D721Med (cell line): ENCODE measurements at places on chromosomes 5 and 9.

DNA sequence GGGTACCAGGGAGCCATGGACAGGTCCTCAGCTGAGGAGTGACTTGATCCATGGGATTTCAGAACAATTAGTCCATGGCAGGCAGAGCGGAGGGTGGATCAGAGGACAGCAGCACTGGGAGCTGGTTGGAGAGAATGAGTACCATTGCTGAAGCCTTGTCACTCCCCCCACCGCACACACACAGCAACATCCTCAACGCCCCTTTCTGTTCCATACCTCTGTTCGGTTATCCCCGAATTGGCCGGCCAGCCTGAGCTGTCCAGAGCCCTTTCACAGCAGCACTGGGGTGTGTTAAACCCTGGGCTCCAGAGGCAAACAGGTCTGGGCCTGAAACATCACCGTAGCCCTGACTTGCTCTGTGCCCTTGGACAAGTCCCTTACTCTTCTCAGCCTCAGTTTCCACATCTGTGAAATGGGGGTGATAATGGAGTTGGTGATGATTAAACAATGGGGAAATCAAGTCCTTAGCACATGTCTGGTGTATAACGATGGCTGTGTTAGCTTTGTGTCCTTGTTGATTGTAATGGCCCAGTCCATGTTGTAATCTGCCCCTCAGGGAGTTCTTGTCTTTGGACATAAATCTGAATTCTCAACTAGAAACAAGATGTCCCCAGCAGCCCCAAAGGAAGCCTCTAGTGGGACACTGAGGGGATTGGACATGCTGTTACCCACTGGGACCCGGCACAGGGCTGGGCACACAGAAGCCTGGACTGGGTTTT lies 16.9 kb downstream of the GSN start:
- DNase-seq = no peak

DNA sequence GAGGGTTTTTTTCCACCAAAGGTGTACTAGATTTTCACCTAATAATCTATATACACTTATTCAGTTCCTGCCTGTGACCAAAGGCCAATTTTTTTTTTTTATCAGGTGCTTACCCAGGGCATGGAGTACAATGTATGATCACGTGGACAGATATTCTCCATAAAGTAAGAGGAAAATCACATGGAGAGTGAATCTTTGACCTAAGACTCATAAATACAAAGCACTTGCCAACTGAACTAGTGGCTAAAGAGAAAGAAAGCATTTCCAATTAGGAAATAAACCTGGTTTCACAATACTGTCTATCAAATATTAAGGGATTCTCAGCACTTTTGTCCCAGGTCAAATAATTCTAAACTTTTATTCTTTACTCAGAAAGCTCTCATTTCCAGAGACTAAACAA lies 33.0 kb upstream of the CEP120 start:
- no peak for DNase-seq

- DNase-seq = no peak
Observed at GRCh38 chr9:131103535-131103934, 7.2 kb downstream of the AIF1L start.

DNA sequence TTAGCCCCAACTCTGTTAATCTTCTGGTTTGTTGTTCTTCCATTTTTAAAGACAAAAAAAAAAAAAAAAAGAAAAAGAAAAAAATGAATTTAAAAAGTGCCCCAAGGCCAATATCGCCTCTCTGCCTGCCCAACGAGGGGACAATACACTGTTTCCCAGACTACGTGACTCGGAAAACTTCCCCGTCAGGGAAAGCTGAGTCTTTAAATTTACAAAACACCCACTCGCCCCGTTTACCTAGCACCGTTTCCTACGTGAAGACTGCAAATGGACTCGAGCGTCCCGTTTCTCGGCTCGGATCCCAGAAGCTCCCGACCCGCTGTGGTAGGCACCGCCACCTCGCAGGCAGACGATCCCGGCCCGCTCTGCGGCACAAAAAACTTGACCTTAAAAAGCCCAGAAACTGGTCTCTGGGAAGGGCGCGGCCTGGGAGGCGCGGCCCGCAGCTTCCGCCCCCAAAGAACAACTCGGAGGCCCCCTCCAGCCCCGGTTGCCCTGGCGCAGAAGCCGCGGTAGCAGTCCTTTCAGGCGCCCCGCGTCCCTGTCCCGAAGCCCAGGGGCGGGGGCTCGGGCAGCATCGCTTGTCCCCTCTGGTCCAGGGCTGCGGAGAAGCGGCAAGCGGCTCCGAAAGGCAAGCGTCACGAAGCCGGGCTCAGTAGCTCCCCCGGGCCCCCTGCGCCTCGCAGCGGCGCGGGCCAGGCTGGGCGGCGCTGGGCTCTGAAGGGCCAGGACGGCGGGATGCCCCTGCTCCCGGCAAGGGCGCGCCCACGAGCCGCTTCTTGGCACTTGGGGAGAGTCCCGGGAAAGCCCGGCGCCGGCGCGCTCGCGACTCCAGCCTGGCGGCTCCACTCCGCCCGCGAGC lies at the start of gene GCNT4:
Gene GCNT4, minus strand, starts transcription at position 367 of the 862 bp plus-strand sequence. CDS start 22,521 bp downstream, outside the sequence.
- DNase-seq = no peak

DNA sequence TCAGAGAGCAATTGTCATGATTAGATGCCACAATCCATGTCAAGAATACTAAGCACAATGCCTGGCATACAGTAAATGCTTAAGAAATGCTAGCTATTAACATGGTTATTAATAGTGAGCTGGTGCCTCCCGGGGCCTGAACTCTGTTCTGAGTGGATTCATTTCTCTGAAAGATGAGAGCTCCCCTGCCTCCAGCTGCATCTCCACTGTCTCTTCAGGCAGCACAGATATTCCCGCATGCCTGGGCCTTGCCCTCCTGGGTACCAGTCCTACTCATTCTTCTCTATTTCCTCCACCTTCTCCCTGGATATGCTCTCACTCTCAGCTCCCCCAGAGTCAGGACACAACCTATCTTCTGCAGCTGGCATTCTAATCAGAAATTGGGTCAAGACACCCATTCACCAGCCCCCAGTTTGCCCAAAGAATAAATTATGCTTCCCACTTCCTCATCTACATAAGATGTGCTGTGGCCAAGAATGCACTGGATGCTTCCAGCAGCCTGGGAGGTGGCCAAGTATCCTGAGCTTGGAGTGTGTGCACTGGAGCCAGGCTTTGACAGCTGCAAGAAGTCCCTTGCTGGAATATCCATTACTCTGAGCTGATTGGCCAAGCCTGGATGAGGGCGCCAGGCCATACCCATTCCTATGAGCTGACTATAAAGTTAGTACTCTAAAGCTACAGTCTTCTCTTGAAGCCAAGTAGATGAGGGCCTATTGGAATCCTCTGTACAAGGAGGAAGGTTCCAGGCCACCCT lies 669.0 kb downstream of the ACTL7B start:
- DNase-seq = no peak

DNA sequence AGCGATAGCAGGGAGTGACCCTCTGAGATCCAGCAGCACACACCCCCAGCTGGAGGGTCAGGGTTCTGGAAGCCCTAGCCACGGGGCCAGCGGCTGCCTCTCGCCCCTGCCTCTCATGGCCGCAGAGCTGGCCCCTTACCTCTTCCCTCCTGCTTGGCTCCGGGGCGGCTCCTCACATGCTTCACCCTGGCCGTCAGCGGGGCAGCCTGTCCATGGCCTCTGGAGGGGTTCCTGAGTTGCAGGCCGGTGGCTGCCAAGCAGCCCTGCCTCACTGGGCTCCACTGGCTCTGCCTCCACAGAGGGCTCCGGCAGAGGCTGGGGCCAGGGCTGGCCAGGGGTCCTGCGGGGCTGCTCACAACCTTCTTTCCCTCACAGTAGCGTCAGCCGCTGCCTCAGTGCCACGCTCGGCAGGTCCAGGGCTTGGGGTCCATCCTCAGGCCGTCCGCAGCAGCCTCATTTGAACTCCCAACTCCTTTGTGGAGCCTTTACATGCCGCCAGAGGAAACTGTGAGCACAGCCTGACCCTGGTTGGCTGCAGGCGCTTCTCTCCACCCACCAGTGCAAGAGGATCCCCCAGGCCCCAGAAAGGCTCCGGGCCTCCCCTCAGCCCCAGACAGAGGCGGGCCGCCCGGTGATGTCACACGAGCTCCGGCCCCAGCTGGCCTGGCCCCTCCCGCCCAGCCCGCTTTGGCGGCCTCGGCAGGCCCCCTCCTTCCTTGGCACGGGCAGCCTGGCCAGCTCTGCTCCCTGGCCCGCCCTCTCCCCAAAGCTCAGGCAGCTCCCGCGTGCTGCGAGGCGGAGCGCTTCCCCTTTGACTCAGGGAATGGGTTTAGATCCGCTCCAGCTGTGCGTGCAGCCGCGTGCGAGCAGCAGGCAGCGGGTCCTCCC lies at the start of gene ANGPTL2:
Gene ANGPTL2, minus strand, starts transcription at position 460 of the 888 bp plus-strand sequence. CDS start 13,904 bp downstream, outside the sequence.
- DNase-seq = no peak

DNA sequence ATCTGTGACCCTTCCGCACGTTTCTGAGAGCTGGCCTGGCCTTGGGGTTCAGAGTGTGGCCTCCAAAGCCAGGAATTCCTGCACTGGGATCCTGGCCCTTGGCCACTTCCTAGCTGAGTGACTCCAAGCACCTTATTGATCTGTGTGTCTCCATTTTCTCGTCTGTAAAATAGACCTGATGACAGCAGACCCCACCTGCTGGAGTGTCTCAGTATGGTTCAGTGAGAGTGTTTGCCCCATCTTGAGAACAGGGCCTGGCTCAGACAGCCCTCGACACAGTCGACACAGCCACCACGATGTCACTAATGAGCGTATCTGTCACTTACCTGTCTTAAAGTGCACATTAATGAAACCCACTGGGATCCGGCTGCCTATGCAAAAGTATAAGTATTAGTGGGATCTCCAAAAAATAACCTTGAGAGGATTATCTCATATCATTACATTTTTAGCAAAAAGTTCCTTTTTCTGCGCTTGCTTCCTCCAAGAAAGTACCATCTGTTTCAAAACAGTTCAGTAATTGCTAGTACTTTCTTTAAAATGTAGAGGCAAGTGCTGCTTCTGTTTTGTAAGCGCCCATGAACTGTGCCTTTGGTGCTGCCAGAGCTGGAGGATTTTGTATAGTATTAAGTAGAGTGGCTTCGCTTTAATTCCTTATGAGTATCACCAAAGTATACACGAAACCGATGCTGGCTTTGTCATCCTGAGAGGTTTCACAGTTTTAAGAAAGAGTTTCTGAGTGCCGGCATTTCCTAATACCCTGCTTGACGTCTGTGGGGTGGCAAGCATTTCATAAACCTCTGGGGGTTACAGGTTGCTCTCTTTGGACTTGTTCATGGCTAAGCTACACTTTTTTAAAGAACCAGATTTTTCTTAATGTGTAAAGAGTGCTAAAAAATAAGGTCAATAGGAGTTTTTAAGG lies 31.7 kb downstream of the UBE2QL1 start:
- no peak for DNase-seq

- DNase-seq = no peak
Observed at GRCh38 chr5:73157414-73158303, 15.3 kb upstream of the TMEM174 start.

GRCh38 chr5:62149879-62150278 lies 156.1 kb upstream of the KIF2A start:
- no peak for DNase-seq

GRCh38 chr9:38079461-38080031 lies 10.5 kb upstream of the SHB start:
- DNase-seq = peak; percentile 63

DNA sequence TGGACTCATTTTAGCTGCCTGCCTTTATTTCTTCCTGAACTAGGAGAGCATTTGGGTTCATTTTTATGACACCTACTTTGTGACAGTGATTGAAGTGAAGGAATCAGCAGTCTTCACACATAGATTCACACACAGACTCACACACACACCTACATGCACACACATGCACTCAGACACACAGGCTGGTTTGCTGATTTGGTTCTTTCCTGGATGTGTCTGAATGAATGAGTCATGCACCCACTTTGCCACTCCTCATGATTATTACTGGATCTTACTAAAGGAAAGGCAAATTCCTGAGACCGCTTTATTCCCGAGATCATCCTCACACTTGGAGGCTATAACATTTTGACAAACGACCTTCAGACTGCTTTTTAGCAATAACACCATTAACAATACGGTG lies 529.5 kb downstream of the AGTPBP1 start:
- DNase-seq = no peak

DNA sequence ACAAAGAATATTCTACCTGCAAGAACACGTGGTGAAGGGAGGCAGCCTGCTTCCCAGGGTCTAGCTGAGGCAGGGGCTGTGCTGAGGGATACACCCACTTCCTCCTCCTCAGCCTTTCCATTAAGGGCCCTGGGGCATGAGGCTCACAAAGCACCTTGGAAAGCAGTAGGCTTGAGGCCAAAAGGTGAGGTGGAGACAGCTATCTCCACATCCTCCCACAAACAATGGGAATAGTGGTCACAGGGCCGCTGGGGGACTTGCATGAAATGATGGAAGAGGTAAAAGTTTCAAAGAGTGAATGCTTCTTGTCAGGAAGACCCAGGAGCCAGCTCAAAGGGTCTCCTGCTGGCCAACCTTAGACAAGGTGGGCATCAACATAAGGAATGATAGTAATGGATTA lies 207.9 kb downstream of the CDK5RAP2 start:
- no peak for DNase-seq

DNA sequence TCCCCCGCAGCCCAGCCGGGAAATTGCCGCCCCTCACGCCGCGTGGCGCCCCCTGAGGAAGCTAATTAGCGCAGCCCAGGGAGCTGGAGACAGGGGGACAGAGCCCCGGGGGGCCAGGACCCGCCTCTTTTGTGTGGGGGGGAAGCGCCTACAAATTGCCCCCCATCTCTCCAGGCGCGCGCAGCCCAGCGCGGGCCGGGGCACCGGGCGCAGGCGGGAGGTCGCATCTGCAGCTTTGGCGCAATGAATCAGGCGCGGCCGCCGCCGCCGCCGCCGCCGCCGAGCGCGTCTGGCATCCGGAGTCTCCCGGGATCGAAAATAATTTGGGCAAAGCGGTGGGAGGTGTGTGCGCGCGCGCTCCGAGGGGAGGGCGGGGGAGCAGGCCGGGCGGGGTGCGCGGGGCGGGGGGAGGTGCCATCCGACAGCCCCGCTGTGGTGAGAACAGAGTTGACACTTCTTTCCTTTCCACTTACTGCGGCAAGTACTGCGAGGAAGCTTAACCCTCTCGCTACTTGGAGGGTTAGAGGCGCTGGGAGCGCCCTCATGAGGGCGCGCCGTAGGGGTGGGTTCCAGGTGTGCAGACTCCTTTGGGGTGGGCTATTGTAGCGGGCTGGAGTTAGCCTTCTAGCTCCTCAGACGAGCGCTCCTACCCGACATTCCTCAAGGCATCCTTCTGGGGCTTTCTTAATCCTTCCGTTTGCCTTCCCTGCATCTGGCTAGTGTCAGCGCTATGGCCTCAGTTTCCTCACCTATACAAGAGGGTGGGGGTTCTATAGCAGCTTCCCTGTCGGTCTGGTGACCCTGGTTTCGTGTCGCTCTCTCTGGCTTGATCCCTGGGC lies 63.1 kb downstream of the CXXC5 start:
- no peak for DNase-seq

DNA sequence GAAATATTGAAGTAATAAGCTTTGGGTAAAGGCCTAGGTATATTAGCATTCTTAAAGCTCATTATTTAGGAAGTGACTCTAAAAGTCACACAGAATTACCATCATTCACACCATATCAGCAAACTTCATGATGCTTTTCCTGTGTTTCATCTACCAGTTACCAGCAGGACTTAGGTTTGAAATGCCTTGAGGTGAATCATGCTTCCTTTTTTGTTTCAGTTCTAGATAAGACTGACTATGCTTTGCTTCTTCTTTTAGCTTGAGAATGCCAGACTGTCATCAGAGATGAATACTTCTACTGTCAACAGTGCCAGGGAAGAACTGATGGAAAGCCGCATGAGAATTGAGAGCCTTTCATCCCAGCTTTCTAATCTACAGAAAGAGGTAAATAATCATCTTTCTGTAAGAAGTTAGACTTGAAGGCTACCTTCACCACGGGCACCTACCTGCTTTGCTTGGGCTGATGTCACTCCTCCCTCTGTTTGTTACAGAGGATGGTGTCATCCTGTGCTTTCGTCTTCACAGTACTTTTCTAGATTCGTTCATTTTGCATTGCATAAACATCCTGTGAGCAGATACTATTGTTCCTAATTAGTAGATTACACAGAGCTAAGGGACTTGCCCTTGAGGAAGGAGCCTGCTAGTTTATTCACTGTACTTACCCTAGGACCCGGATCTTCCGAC lies 34.7 kb downstream of the LMNB1 start:
- no peak for DNase-seq
